EL (cell line): ENCODE measurements at places on chromosomes 1 and 21.
A peak's percentile ranks its signal among the peaks of the same experiment; 100 is the strongest.

DNA sequence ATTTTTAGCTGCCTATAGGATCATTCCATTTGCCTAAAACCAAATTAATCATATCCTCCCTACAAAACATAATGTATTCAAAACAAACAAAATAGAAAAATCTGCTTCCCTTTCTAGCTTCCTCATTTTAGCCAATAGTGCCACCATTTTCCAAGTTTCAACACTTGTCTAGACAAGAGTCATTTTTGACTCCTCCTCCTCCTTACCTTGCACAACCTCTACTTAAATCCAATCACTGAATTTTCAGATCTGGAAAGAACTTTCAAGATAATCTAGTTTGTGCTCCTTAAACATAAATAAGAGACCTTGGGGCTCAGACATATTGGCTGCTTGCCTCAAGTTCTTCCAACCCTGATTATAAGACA lies 7.4 kb downstream of the STX6 start:
- no peak for DNase-seq

DNA sequence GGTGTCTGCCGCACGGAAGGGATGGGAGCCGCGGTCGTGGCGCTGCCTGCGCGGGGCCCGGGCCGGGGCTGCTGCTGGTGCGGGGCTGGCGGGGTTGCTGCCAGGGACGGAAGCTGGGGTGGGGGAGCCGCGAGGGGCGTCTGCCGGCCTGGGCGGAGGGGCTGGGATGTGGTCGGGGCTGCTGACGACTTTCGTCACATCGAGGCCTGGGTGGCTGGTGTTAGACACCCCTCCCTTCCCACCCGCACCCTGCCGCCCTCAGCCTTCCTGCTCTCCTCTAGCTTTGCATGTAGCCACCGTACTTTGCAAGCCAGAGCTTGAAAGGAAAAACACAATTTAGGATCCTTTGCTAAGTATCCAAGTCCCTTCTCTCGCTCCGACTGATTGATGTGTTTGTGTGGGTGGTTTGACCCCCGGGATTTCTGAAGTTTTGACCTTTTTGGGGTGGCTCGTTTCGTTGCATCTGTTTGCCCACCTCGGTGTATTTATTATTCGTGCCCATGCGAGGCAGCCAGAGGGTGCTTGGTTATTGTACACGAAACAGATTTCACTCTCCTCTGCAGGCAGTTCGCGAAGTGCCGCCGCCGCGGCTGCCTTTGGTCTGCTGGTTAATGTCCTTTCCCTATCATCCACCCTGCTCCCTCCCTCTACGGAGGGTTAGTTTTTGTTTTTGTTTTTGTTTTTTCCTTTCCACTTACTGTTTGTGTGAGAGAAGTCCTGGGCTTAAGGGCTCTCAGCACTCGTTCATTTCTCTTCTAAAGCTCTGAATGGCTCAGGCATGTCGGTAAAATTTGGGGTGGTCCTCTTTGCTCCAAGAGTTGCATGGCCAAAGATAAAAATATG lies 868 bp downstream of the C1orf21 start:
- DNase-seq = peak; percentile 46

GRCh38 chr1:55285834-55286233 lies 70.7 kb upstream of the USP24 start:
- DNase-seq = no peak

- DNase-seq = no peak
Observed at GRCh38 chr1:55582084-55582483, 366.9 kb upstream of the USP24 start.

DNA sequence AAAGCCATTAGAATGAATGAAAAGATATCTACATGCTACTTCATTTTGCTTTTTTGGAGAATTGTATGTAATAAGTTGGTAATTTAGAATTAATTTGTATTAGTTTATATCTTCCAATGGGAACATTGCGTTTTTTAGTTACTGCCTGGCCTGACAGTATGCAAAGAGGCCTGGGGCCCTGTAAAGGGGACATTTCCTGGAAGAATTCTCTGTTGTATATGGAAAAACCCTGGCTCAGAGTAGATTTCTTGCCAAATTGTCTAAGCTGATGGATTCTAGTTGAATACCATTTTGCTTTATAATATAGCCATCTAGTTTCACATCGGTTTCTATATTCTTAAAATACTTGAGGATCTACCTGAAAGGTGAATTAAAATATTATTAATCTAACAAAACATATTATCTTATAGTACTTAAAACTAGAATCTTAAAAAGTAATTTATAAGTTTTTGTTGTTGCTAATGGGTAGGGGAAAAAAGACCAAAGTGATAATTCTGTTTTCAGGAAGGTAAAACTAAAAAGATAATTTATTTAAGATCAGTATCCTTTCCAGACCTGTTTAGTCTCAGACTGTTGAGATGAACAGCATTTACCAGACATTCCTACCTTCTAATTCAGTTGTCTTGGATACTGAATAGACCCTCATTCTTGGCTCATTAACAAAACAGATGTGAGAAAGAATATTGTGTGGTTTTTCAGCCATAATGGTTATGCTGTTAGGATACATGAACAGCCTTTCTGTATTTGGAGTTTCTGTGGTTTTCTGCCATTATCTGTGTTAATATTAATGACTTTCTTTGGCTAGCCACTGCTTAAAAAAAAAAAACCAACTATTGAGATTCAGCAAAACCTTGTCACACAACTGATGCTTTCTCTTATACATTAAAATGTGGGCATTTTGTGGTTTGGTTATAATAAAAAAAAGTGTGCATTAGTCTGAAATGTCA lies 4.8 kb downstream of the AGO3 start:
- no peak for DNase-seq

GRCh38 chr1:23475134-23475628 lies 8.8 kb downstream of the ASAP3 start:
- peak; percentile 94 for DNase-seq

GRCh38 chr1:246753670-246754535 lies 29.7 kb downstream of the SCCPDH start:
- DNase-seq = peak; percentile 72

- no peak for DNase-seq
Observed at GRCh38 chr1:96641282-96641681, 80.3 kb upstream of the PTBP2 start.

- peak; percentile 57 for DNase-seq
Observed at GRCh38 chr1:81801651-81802456, 1.1 kb downstream of the ADGRL2 start.
